Ascending aorta (tissue), 2 donors: ENCODE measurements at places on chromosomes 4 and X.
A peak's percentile ranks its signal among the peaks of the same experiment; 100 is the strongest.

DNA sequence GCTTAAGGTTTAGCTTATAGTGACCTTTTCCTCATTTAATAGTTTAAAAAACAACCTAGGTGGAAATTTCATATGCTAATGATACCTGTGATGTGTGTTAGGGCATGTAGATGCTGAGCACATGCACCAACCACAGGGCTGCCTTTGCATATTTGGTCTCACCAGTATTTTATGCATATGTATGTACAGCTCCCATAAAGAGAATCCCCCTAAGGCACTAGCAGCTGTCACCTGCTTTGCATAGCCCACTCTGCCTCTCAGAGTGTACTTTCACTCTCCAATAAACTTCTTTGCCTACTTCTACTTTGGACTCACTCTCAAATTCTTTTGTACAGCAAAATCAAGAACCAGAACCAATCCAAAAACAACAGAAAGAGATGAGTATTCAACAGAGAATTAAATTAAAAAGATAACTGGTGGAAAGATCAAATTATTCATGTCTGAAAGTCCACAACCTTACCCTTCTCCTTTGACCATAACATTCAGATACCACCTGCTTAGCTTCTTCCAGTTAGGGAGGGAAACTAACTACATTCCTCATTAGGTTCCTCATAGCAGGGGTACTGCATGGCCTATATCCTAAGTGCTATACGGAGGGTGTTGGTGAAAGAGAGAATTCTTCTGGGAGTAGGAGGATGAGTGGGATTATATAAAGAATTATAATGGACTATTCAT is 250.5 kb downstream of the STPG2 start:
- no peak for DNase-seq
- no peaks in the 10 kb centered on the region for H3K36me3 ChIP-seq
- H3K27ac ChIP-seq = no peak overlapping the region
- no peak overlapping the region for H3K4me3 ChIP-seq
- no peaks in the 10 kb centered on the region for H3K4me1 ChIP-seq

- H3K36me3 ChIP-seq = no peaks in the 10 kb centered on the region
- DNase-seq = no peak
- no peaks in the 10 kb centered on the region for H3K27me3 ChIP-seq
- H3K27ac ChIP-seq = peak overlapping the region; percentile 81
- H3K4me1 ChIP-seq = peaks cover 13% of the 10 kb centered on the region
- no peak overlapping the region for H3K4me3 ChIP-seq
These were observed 423.7 kb downstream of the PDGFC start for GRCh38 chr4:156547891-156548290.

DNA sequence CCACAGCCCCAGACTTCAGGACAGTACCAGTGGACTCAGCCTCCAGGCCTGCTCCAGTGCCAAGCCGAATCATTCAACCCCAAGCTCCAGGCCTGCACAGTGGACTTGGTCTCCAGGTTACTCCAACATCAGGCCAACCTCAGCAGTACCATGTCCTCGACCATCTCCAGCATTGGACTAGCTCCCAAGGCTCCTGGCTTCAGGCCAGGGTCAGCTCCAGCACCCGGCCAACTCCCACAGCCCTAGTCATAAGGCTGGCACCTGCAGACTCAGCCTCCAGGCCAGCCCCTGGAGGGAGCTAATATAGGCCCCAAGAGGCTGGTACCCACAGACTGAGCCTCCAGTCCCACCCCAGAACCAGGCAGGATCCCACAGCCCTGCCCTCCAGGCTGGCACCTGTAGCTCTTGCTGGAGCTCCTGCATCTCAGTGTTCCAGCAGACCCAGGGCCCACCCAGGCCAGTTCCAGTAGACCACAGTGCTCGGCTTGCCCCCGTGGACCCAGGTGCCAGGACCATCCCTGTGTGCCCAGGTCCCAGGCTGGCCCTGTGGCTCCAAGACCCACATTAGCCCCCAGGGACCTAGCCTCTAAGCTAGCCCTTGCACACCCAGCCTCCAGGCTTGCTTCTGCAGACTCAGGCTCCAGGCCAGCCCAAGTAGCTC is 25.6 kb downstream of the ZMAT1 start:
- no peak overlapping the region for H3K4me3 ChIP-seq
- H3K27ac ChIP-seq = no peak overlapping the region
- H3K27me3 ChIP-seq = no peaks in the 10 kb centered on the region
- no peak for DNase-seq
- H3K36me3 ChIP-seq = peaks cover 4% of the 10 kb centered on the region

GRCh38 chrX:78650906-78651437 is 8.2 kb downstream of the RTL3 start:
- no peak for DNase-seq
- H3K36me3 ChIP-seq = no peaks in the 10 kb centered on the region
- no peaks in the 10 kb centered on the region for H3K27me3 ChIP-seq
- H3K4me3 ChIP-seq = no peak overlapping the region
- no peak overlapping the region for H3K27ac ChIP-seq
- no peaks in the 10 kb centered on the region for H3K4me1 ChIP-seq

GRCh38 chrX:103573202-103573601 is 12.1 kb upstream of the TCEAL4 start:
- no peak overlapping the region for H3K27ac ChIP-seq
- no peaks in the 10 kb centered on the region for H3K27me3 ChIP-seq
- H3K36me3 ChIP-seq = no peaks in the 10 kb centered on the region

DNA sequence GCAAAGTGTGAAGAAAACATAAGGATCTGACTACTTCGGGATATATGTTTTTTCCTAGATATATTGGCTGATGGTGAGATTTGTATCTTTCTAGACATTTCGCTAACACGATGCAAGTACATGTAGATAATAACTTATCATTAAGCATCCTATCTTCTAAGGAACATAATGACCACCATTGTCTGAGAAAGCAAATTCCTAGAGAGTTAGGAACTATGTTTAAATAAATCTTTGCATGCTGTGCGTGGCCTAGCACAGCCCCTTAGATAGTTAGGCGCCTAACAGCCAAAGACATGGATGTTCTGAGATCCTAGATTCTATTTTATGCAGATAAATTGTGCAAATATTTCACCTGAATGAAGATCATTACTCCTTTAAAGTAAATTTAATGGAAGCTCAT is 3.0 kb downstream of the COL4A6 start:
- no peaks in the 10 kb centered on the region for H3K4me1 ChIP-seq
- H3K27me3 ChIP-seq = no peaks in the 10 kb centered on the region
- H3K27ac ChIP-seq = no peak overlapping the region
- DNase-seq = no peak
- H3K36me3 ChIP-seq = no peaks in the 10 kb centered on the region

GRCh38 chrX:47222751-47223350 is 4.4 kb downstream of the CDK16 start:
- no peak overlapping the region for H3K27ac ChIP-seq
- no peaks in the 10 kb centered on the region for H3K27me3 ChIP-seq
- DNase-seq = no peak
- peaks cover 6% of the 10 kb centered on the region for H3K4me1 ChIP-seq
